ENCODE measurements at places on chromosomes 12 and 14.

DNA sequence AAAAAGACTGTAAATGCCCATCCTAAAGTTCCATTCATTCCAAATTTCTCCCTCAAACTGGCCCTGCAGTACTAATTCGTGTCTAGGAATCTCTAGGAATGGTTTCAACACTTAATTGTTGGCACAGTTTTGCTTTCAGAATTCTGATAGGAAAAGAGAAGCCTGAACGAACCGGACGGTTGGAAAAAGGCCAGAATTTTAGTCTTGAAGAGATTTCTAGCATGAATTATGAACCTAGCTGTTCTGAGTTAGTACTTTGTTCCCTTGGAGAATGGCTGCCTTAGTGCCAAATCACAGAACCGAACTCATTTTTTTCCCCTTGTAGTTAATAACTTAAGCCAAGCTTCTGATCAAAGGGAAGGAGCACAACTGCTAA lies 262.6 kb downstream of the ADAMTS20 start:
- no peak for DNase-seq

DNA sequence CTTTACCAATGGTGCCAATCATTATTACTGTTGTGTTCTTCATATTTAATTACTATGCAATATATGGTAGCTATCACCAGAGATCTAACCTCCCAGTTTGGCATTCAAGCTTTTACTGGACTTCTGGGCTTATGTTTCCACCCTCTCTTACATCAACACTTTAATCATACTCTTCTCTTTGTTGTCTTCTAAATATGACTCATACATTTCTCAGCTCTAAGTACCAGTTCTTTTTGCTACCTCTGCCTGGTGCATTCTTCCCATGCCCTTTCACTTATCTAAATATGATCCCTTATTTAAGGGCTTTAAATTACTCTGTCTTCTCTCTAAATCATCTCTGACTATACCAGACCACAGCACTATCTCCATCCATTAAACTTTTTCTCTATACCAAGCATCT lies 246.1 kb upstream of the CCDC196 start:
- no peak for DNase-seq

DNA sequence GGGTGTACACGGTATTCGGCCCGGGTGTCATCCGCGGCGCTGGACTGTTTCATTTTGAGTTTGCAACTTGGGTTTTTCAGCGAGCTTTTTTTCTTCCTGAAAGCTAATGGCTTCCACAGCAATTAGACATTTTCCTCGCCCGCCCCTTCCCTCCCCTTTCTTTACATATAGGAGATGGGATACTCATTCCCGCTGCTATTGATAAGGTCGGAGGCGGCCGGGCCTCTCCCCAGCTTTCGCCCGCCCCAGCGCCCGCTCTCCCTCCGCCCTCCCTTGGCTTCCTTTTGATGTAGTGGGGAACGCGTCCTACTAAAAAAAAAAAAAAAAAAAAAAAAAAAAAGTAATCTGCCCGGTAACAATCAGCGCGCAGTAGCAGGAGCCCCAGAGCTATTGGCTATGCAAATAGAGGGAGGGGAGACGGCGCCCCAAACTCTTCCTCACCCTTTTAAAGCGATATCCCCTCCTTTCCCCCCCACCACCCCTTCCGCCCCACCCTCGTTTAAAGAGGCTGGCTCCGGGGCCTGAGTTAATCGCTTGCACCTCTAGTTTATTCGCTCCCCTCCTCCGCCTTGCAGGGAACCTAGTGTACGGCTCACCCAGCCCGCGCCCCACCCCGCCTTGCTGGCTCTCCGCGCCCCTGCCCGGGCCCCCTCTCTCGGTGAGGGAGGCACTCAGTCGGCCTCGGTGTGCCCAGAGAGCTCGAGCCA lies 1.7 kb upstream of the CCND2 start:
- DNase-seq, result peak; percentile 67

- DNase-seq, result no peak
Observed at GRCh38 chr14:69896080-69896479, 16.9 kb downstream of the SMOC1 start.

GRCh38 chr12:122399254-122399591 lies 23.2 kb downstream of the CLIP1 start:
- DNase-seq, result no peak

- DNase-seq, result no peak
Observed at GRCh38 chr12:116263844-116264243, 13.6 kb downstream of the MED13L start.

- no peak for DNase-seq
Observed at GRCh38 chr14:29937116-29937515, 9.5 kb upstream of the PRKD1 start.

- DNase-seq, result no peak
Observed at GRCh38 chr12:116717466-116718437, 20.1 kb downstream of the SPRING1 start.

DNA sequence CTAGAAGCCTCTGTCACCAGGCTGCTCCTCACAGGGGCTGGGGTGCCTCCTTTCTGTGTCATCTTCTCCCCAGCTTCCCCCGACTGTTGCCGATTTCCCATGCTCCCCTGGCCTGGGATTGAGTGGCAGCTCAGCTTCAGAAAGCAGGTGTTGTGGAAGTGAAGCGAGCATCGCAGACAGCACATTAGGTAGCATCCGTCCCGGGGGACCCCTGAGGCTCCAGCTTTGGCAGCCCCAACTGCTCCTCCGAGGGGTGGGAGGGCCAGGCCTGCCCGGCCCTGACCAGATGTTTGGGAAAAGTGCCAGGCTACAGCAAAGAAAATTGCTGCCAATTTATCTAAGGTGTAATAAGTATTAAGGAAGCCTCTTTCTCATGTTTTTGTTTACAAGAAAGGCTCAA lies 1045.6 kb downstream of the BCL11B start:
- no peak for DNase-seq

DNA sequence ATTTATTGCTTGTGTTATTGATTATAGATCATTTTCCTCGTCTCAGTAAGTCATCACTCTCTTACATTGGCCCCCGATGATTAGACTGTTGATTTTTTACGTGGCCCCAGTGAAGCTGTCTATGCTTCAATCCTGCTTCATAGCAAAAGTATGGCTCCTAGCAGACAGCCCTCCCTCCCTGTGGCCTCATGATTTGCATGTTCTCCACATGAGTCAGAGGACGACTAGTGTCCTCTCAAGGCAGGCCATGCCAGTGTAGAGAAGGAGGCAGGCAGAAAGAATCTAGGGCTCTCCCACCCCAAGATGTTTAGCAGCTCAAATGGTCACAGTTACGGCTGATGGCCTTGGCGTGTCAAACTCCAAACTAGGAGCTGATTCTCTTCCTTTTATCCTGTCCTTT lies 59.6 kb downstream of the FIGNL2 start:
- DNase-seq, result no peak

- no peak for DNase-seq
Observed at GRCh38 chr14:59481871-59482540, 2.2 kb downstream of the L3HYPDH start.

- DNase-seq, result no peak
Observed at GRCh38 chr12:88266806-88267360, 124.8 kb downstream of the TMTC3 start.

- DNase-seq, result no peak
Observed at GRCh38 chr12:80490329-80490728, 46.3 kb downstream of the PTPRQ start.

- no peak for DNase-seq
Observed at GRCh38 chr12:42589465-42590329, at the start of gene PRICKLE1. Gene PRICKLE1 (minus strand): TSS chr12:42589746. CDS start chr12:42472516, 117,230 bp downstream.

DNA sequence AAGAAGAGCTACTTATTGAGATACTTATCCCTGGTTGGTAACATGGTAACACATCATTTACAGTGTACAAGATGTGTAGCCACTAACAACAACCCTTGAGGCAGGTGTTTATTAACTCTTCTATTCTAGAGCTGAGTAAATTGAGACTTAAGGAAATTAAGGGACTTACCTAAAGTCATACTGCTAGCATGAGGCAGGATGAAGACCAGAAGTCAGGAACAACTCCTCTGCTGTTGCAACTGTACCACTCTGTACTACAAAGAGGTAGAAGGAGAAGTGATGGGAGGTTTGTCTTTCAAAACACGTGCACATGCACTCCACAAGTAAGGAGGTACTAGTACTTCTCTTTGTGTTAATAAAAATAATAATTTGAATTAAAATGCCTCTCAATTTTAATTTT lies 79.9 kb downstream of the LLPH start:
- DNase-seq, result no peak

DNA sequence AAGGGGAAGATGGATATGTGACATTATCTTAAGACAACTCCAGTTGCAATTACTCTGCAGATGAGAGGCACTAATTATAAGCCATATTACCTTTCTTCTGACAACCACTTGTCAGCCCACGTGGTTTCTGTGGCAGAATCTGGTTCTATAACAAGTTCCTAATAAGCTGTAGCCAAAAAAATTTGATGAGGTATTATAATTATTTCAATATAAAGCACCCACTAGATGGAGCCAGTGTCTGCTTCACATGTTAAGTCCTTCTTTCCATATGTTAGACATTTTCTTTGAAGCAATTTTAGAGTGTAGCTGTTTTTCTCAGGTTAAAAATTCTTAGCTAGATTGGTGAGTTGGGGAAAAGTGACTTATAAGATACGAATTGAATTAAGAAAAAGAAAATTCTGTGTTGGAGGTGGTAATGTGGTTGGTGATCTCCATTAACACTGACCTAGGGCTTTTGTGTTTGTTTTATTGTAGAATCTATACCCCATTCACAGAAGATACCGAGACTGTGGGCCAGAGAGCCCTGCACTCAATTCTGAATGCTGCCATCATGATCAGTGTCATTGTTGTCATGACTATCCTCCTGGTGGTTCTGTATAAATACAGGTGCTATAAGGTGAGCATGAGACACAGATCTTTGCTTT lies 36.9 kb downstream of the PSEN1 start:
- DNase-seq, result no peak

DNA sequence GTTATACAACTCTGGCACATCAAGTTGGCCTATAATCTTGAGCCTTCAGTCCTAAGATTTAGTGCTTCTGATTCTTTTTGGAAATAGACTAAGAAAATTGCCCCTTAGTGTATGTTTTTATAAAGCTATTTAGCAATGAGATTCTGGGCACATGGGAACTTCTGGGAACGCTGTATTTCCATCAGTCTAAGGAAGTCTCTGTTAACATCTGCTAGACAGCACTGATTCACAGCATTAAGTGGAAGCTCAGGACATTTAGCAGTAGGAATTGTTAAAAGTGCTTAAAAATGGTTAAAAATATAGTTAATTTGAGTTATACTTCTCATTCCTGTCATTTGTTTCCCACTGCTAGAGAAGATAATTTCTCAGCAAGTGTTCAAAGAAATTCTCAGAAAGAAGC lies 579.1 kb downstream of the SLC16A7 start:
- no peak for DNase-seq

- DNase-seq, result no peak
Observed at GRCh38 chr14:67059596-67059995, 129.6 kb upstream of the GARIN2 start.

DNA sequence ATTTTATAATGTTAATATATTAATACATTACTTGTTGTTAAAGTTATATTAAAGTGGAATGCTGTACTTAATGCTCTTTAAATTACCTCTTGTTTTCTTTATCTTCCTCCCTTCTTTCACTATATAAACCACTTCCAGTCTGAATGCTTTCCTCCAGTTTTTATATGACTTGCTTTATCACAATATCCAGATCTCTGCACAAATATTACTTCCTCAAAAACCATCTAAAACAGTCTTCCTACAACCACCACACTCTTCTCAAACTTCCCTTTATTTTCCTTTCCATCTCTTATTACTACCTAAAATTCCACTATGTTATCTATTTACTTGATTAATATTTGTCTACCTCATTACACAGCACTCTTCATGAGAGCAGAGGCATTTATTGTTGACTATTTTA lies 956.6 kb downstream of the LRFN5 start:
- no peak for DNase-seq

DNA sequence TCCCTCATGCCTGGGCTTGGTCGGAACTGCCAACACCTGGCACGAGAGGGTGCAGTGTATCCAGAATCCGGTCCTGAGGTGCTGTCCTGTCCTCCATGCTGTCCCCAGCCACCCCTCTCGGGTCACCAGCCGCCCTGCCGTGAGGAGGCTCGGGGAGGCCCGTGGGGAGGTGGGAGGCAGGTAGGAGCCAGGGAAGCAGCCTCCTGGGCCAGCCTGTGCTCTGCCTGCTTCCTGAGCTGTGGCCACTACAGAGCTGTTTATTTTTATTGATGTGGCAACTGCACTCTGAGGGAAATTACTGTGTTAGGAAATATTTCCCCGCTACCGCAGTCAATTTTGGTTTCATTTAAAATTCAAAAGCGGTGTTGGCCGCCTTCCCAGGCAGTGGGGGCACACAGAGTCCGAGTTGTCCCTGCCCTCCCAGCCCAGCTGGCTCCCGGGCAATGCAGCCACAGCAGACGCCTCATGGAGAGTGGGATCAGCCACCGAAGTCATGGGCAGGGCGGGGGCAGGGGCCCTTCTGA lies 18.3 kb downstream of the NOC4L start:
- DNase-seq, result no peak

GRCh38 chr12:78886719-78887407 lies 22.3 kb downstream of the SYT1 start:
- no peak for DNase-seq

DNA sequence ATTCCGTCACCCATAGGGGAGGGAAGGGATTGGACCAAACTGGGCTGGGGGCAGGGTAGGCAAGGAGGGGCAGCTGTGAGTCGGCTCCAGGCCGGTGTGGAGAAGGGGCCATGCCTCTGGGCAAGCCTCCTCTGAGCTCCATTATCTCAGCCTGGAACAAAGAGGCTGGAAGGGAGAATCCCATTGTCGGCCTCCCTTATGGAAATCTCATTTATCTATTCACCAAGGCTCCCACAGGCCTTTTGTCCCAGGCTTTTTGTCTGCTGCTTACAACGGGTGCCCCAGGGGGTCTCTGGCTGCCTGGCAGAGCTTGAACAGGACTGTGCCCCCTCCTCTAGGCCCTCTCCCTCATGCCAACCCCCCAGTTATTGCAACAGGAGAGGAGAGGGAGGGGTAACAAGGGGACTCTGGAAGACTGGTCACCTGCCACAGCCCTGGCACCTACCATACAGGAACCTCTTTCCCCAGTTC lies 19.5 kb downstream of the FIGNL2 start:
- no peak for DNase-seq

DNA sequence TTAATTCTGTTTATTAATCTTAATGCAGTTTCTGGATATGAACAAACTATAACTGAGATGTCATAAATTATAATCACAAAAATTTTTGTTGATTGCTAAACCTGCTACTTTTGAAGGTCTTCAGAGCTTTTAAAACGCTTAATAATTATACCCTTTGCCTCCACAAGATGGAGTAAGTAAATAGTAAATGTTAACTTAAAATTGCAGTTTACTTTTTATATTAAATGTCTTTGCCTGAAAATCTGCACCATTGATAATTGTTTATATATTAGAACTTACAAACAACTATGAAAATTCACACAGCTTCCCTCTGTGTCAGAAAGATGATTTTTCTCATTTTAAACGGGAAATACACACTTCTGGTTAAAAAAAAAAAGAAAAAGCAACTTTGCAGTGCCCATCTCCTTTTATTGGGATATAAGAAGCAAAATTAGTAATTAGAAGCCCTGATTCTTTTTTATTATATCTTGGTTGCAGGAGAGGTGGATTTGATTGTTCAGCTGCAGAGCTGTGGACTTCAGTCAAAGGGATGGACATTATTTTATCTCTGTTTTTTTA lies 35.6 kb downstream of the SCFD1 start:
- DNase-seq, result no peak
